ENCODE measurements at places on chromosomes 4 and X. TPM values are rescaled to one million over a fixed set of nuclear protein-coding genes. Genes with fewer than 3 reads are reported as not detected.

DNA sequence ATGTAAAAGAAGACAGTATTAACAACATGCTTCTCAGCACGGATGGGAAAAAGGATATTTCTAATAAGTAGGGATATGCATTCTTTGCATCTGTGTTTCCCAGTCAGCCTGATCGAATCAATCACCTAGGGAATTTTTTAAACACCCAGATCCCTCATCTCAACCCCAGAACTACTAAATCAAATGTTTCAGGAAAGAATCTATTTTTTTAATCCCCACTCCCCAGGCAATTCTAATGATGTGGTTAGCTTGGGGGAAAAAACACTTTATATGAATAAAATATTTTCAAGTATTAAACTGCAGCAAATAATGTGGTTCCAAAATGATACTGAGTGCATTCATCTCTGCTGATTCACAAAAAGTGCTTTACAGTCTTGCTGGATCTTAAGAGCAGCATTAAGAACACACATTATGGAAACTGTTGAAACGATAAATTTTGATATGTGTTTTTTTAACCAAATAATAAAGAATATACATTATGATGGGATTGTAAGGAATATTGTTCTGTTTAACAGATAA is 68.7 kb upstream of the GUCY1A1 start:
- H3K27me3 ChIP-seq: peaks cover 11% of the 10 kb centered on the region
- DNase-seq: no peak
- H3K36me3 ChIP-seq: no peaks in the 10 kb centered on the region

GRCh38 chr4:115275615-115276014 is 162.2 kb upstream of the NDST4 start:
- H3K27me3 ChIP-seq: no peaks in the 10 kb centered on the region
- no peak overlapping the region for H3K4me3 ChIP-seq
- H3K36me3 ChIP-seq: no peaks in the 10 kb centered on the region
- H3K4me1 ChIP-seq: peaks cover 19% of the 10 kb centered on the region
- no peak for DNase-seq

- no peak overlapping the region for H3K4me3 ChIP-seq
- DNase-seq: no peak
- H3K27ac ChIP-seq: no peak overlapping the region
- no peaks in the 10 kb centered on the region for H3K27me3 ChIP-seq
Measured at GRCh38 chrX:6980981-6981380, 166.5 kb upstream of the STS start.

- no peaks in the 10 kb centered on the region for H3K4me1 ChIP-seq
- no peak for DNase-seq
- H3K4me3 ChIP-seq: no peak overlapping the region
- H3K27ac ChIP-seq: no peak overlapping the region
- no peaks in the 10 kb centered on the region for H3K36me3 ChIP-seq
- no peaks in the 10 kb centered on the region for H3K27me3 ChIP-seq
Measured at GRCh38 chr4:162683659-162684370, 482.9 kb downstream of the NAF1 start.

DNA sequence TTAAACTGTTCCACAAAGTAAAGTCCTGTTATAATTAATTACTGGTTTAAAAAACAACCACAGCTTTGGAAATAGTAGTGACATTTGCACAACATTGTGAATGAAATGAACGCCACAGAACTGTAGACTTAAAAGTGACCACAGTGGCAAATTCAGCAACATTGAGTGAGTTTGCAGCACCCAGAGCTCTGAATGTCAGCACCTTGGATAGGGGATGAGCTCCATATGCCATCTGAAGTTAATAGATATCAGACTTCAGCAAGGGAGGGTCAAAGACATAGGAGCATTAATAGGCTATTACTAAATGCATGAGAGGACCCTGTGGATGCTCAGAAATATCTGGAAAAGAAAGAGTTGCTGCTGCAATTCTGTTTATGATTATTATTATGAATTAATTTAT is 55.3 kb upstream of the KCNIP4 start:
- no peaks in the 10 kb centered on the region for H3K4me1 ChIP-seq
- no peak overlapping the region for H3K4me3 ChIP-seq
- no peaks in the 10 kb centered on the region for H3K36me3 ChIP-seq

Gene DGKQ
- total RNA-seq: 15.9 TPM

Gene TNIP3
- 0.29 TPM for total RNA-seq

Gene SLC4A4
- 5.3 TPM for total RNA-seq
